Pancreas (tissue), 10 donors: ENCODE measurements at places on chromosomes 1 and 21. TPM values are rescaled to one million over a fixed set of nuclear protein-coding genes. Genes with fewer than 3 reads are reported as not detected.

- DNase-seq, result no peak
These were observed 1.4 kb upstream of the RHBG start for GRCh38 chr1:156367383-156368156.

DNA sequence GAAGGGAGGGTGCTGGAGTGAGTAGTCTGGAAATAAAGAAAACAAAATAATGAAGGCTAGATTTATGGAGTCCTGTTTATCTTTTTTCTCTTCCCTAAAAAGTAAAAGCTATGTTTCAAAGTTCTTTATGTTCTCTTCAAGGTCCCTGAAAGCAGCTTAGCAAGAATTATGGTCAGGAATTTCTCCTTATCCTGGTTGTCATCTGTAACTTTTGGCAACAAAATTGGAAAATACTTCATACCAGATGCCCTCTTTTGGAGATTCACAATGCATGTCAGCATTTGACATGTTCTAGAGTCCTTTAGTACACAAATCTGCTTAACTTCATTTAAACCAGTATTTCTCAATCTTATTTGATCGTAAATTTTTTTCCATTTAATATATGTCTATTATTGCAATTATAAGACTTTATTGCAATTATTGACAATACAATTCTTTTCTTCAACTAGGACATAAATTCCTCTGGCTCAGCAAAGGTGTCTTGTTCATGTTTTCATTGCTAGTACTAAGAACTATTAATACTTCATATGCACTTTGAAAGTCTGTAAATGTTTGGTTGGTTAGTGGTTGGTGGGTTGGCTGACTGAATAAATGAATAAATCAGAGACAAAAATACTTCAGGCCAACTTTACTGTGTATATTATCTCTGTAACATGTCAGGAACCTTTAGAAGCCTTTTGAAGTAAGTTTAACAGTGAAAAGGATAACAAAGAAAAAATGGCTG, 101.5 kb downstream of the ATP1B1 start:
- no peak for DNase-seq

- no peak for DNase-seq
These were observed 717.9 kb downstream of the AMY1C start for GRCh38 chr1:104467590-104467989.

DNA sequence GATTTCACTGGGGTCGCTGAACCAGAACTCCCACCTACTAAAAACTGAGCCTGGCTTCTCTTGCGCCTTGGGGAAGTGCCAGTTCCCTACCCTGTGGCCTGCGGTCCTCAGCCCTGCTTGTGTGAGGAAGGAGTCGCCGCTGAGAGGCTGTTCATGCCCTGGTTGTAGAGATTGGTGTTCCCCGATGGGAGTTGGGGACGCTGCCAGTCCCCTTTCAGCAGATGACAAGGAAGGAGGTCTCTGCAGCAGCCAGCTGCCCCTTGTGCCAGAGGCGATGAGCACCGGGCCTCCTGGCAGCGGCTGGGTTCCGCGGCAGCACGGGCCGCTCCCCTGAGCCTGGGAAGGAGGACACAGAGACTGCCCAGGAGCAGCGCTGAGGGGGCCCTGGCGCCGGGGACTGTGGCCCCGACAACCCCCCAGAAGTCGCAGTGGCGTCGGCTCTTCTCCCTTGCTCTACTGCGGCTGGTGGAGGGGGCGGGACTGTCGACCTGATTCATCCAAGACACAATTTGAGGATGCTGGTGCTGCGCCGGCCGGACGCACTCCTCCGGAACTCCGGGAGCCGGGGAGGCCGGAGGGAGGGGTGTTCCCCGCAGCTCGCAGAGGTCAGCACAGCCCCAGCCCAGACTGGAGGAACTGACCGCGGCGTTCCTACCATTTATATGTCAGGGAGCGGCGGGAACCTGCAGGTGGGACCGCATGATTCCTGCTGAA, 12.0 kb upstream of the ADORA3 start:
- DNase-seq, result no peak

DNA sequence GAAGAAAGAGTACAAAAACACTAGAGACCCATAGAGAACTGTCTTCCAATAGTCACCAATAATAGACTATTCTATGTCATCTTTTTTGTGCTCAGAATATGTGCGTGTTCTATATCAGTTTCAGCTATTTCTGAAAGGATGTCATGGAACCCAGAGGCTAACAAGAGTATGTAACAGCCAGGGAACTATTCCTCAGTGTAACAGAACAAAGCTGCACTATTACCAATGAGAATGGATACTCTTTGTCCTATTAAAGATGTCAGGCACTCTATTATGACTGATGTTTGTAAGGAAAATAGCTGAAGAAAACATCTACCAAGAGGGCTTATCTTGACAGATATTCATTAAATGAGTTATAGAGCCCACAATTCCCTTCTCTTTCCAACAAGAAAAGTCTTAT, 8.6 kb upstream of the LRRC8C start:
- no peak for DNase-seq

GRCh38 chr1:35864813-35865212, 18.2 kb upstream of the AGO1 start:
- DNase-seq, result no peak

DNA sequence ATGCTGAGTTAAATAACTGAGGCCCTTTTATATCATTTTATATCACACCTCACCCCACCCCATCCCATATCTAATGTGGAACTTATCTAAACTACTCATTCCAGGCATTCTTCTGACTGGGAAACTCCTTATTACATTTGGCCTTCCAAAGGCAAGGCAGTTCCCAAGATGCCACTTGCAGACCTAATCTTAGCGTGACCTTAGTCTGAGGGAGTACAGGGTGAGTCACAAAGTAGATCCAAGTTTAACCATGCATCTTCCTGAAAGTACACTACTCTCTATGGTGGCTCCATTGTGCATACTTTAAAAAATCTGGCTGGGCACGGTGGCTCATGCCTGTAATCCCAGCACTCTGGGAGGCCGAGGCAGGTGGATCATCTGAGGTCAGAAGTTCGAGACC, 353.6 kb upstream of the C1orf87 start:
- DNase-seq, result no peak

DNA sequence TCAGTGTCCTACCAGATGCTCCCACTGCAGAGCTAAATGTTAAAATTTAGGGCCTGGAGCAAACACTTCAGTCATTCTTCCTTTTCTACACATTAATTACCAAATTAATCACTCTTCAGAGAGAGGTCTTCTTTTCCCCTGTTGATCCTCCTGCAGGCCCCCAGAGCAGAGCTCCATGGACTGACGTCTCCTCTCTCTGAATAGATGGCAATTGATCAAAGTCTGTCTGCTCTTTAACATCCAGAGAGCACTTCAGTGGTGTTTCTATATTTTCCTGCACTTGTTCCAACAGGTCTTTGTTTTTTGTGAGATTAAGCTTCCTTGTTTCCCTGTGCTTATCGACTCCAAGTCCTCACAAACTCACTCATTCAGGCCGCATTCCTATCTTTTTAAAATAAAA, 239.3 kb downstream of the SIPA1L2 start:
- DNase-seq, result no peak

GRCh38 chr1:157105988-157106812, 6.6 kb upstream of the ETV3L start:
- DNase-seq, result peak; percentile 47

- DNase-seq, result peak; percentile 68
These were observed 60.4 kb upstream of the ACOT11 start for GRCh38 chr1:54487571-54488050.

BCL2L15 gene
- 14.1 TPM for total RNA-seq

LCE1E gene
- not detected for total RNA-seq

COA6 gene
- 7.6 TPM for total RNA-seq
